Peyer's patch (tissue), 4 donors: ENCODE measurements at places on chromosomes 3 and 15. TPM values are rescaled to one million over a fixed set of nuclear protein-coding genes. Genes with fewer than 3 reads are reported as not detected.

DNA sequence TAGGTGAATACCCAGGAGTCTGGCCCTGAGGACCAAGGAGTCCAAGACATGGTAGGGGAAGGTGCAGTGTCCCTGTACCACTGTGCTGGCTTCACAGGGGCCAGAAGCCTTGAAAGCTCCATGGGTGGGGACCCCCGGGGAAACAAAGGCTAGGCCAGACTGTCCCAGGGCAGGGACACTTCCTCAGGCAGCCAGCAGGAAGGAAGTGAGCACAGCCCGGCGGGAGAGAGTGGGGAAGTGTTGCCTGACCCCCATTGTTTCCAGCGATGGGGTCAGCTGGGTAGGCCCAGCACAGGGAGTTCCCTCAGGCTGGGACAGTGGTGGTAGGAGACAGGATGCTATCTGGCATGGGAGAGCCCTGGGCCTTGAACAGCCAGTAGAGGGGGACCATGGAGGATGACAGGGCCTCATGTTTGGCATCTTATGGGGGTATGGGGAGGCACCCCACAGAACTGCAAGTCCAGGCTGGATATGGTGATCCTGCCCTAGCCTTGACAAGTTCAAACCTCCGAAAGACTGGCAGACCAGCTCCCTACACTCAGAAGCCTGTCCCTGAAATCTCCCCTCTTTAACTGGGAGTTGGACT is 1.2 kb upstream of the HYAL2 start:
- no peak for DNase-seq

LSMEM2 gene
- not detected for total RNA-seq

DNA sequence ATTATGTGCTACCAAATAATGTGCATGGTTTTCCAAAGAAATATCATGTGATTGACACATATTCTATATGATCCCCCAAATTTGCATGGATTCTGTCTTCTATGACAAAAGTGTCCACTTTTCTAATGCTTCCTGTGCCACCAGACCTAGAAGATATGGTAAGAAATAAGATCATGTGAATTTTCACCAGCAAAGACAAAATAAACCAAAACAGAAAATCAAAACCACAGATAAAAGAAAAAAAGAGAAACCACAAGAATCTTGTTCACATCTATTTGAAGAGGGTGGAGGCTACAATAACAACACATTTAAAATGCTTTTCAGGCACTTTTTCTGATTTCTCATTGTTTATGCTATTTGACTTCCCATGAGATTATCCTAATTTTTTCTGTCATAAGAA is 303.4 kb downstream of the DIPK2A start:
- no peak for DNase-seq

DNA sequence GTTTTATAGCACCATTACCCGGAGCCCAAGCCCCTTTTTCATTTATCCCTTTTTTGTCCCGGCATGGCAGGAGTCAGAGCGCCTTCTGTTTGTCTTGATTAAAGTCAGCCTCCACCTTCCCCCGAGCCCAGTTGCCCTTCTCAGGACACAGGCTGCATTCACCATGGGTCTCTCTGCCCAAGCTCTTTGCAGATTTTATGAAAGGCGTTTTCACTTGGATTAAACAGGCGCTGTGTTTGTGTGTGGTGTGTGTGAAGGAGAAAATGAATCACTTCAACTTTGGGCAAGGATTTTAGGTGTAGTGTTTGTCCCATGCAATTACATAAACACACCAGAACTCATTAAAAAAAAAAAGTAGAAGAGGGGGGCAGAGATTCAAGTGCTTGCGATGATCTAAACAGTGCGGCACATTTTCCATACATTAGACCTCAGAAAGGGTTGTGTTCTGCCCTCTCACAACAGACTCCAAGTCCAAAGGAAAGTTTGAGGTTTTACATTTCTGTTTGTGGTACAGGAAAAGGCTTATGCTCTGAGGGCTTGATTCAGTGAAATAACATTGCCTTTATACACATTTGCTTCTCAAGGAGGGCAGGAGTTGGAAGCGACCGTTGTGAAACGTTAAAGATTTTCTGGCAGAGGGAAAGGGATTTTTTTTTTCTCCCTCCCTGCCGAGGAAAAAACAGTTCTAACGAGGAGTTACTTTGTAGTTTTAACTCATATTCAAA is 14.5 kb upstream of the IL16 start:
- DNase-seq: no peak

DNA sequence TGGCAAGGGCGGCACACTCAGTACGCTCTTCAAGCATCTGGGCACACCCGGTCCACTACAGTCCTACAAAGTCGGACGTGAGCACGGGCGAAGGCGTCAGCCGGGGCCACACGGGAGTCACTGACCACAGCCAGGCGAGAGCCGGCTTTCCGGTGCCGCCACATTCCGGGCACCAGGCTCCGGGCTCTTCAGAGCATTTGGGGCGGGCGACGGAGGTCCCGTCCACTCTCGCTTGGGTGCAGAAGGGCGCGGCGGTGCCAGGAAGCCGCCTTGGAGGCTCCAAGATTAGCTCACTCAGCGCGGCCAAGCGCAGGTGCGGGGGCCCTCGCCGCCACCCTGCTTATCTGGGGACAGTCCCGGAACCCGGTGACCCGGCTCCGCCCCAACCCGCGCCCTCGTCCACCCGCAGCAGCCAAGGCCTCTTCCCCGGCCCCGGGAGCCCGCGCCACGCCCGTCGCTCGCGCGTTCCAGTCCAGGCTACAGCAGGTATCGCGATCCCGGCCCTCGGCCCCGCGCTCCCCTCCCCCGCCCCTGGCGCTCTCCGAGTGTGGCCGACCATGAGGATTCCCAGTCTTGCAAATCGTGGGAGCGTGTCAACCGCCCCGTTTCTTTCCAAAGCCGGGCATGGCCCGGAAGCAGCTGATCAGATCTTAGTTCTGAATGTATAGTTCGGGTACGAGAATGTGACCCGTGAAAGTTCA is at the start of gene ADPRH:
Gene ADPRH (plus strand): TSS at position 127 of the 701 bp plus-strand sequence. CDS start 2,678 bp downstream, outside the sequence.
- peak; percentile 89 for DNase-seq

DNA sequence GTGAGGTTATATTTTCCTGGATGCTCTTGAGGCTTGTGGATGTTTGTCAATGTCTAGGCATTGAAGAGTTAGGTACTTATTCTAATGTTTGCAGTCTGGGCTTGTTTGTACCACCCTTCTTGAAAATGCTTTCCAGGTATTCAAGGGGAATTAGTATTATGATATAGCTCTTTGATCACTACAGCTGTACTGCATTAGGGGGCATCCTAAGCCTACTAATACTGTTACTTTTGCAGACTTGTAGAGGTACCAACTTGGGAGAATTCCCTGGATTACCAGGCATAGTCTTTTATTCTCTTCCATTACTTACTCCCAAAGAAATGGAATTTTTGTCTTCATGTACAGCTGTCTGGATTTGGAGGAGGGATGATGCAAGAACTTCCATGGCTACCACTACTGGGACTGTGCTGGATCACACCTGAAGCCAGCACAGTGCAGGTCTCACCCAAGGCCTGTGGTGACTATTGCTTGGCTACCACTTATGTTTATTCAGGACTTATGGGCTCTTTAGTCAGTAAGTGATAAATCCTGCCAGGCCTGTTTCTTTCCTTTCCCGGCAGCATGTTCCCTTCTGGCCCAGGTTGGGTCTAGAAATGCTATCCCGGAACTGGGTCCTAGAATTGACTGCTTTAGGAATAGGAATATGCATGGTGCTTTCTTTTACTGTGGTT is 402.9 kb downstream of the IL20RB start:
- DNase-seq: no peak

DNA sequence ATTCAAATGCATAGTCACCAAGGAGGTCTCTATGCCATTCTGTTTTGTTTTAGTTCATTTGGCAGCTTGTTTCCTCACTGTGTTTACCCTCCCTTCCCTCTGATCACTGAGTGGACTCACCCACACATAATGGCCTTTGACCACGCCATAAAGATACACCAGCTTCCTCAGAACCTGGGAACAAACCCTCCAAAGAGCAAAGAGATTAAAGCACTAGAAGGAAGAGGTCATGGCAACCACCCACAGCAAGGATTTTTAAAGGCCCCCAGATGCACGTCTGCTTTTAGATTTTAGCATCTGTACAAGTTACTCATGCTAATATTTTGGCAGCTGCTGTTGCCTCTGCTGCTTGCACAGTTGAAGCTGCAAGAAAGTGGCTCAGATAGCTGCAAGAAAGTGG is 47.9 kb upstream of the CADPS start:
- DNase-seq: no peak

DNA sequence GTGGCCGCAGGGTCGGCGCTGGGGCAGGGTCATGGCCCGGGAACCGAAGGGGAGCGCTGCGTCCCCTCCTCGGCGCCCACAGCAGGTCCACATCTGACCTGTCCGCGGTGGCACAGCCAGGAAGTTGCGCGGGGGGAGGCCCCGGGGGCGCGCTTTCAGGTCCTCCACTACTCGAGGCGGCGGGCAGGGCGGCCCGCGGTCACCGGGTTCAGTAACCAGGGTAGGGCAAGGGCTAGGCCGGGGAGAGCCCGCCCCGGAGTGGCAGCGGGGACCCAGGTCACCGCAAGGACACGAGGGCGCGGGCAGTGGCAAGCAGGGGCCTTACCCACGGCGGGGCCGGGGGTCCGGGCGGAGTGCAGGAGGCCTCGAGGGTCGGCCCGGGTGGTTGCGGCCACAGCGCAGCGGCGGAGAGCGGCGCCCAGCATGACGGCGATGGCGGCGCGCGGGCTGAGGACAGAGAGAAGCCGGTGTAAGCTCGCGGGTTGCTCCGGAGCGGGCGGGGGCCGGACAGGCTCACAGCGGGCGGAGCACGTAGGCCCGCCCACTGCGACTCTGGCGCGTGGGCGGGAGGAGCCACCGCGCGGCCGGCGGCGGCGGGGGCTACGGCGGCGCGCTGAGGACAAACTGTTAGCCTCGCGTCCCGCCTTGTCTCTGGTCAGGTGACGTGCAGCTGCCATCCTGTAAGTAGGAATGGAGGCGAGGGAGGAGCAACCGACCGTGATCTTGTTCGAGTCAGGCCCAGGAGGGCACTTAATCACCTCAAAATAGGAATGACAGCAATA is at the start of gene COX5A:
Gene COX5A (minus strand): TSS at position 484 of the 782 bp plus-strand sequence. CDS start 59 bp downstream, at position 425.
- DNase-seq: peak; percentile 92

DNA sequence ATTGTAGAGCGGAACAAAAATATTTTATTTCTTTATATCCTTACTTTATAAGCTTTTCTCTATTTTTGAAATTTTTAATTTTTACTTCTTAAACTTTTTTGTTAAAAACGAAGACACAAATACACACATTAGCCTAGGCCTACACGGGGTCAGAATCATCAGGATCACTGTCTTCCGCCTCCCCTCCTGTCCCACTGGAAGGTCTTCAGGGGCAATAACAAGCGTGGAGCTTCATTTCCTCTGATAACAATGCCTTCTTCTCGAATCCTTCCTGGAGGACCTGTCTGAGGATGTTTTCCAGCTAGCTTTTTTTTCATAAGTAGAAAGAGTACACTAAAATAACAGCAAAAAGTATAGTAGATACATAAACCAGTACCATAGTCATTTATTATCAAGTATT is 77.7 kb upstream of the DGKG start:
- DNase-seq: no peak

C3orf22 gene
- not detected for total RNA-seq

- no peak for DNase-seq
Observed at GRCh38 chr3:188349351-188349901, 195.5 kb downstream of the LPP start.

UROC1 gene
- total RNA-seq: not detected

DNA sequence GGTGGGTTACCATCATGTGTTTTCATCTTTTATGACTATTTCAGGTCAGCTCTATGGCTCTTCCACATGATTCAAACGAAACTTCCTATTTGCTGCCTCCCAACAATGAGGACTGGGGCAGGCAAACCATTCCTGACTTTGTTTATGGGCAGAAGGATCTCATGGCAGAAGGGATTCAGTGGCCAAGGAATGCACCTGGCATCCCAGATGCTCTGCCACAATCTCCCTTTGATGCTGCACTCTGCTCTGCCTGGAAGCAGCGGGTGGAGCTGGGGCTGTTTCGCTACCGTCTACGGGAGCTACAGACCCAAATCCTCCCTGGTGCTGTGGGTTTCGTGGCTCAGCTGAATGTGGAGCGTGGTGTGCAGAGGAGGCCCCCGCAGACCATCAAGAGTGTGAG is 6.8 kb downstream of the GDPGP1 start:
- DNase-seq: no peak

- DNase-seq: no peak
Observed at GRCh38 chr15:93152951-93153350, 63.9 kb upstream of the RGMA start.

PIERCE2 gene
- total RNA-seq: not detected

GRCh38 chr3:19254189-19254588 is 105.9 kb downstream of the KCNH8 start:
- no peak for DNase-seq

MINAR1 gene
- total RNA-seq: 0.66 TPM

DNA sequence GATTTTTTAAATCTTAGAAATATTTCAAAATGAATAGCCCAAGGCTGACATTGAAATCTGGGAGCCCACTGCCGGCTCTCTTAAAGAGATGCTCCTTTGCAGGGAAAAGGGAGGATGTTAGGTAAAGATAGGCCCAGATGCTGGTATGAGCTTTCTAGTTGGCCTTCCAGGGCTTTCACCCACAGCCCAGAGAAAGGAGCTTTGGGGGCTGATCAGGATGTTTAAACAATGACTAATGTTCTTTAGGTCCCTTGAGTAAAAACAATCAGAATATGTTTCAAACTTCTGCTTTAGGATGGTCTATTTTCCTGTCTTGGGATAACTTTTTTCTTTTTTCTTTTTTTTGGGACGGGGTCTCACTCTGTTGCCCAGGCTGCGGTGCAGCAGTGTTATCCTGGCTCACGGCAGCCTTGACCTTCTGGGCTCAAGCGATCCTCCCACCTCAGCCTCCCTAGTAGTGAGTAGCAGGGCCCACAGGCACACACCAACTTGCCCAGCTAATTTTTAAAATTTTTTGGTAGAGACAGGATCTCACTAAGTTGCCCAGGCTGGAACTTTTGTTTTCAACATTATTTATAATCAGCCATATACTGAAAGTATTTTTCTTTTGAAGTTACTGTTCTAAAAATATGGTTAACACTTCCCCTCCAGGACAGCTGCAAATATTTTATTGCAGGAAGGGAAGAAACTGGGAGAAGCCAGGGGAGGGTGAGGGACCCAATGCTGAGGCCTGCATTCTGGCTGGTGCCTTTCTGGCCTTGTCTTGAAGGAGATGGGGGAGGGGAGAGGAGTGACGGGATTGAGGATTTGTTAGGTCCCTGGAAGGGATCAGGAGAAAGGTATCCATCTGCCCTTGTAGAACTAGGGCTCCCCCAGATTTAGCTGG is 70.1 kb downstream of the TRAK1 start:
- DNase-seq: no peak

GRCh38 chr3:8482960-8483665 is 18.5 kb upstream of the LMCD1 start:
- DNase-seq: peak; percentile 58

GRCh38 chr15:67548862-67549651 is 6.6 kb downstream of the MAP2K5 start:
- no peak for DNase-seq

GRCh38 chr3:8559351-8559750 is 57.7 kb downstream of the LMCD1 start:
- no peak for DNase-seq

CHRM5 gene
- not detected for total RNA-seq

- DNase-seq: no peak
Observed at GRCh38 chr3:32646761-32647160, 38.2 kb upstream of the CNOT10 start.

DNA sequence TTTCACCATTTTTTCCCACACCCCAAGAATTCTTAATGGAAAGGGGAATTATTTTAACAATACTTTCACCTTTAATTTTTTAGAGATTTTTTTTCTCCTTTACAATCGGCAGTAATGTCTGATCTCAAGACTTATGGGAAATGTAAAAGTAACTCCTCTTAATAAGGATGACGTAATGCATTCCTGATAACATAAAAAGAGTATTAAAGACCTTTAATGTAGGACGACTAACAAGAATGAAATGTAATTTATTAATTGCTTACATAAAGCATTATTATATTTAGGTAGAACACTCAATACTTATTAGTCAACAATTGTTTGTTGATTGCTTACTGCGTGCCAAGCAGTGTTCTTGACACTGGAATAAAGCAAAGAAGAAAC is 416.8 kb upstream of the NAALADL2 start:
- DNase-seq: no peak
